H7 (cell line): ENCODE measurements at places on chromosomes 1 and 21. TPM values are rescaled to one million over a fixed set of nuclear protein-coding genes. Genes with fewer than 3 reads are reported as not detected.

Gene S100A1
- 0.63 and 0.80 TPM in 2 replicates for total RNA-seq

Gene OPRD1
- total RNA-seq = 0.52 and 0.81 TPM in 2 replicates

Gene ZBTB37
- 6.1 and 10.2 TPM in 2 replicates for total RNA-seq

Gene FCGR3B
- total RNA-seq = not detected in 2 replicates

Gene OVAAL
- total RNA-seq = not detected in 2 replicates

Gene AMPD2
- total RNA-seq = 78.0 and 83.7 TPM in 2 replicates

Gene ISG20L2
- 55.2 and 56.4 TPM in 2 replicates for total RNA-seq

Gene MNDA
- not detected in 2 replicates for total RNA-seq

Gene IL12RB2
- 0.45 and 1.4 TPM in 2 replicates for total RNA-seq

Gene PRELP
- 0.03 TPM in 1 of 2 replicates, not detected in the other for total RNA-seq

Gene B3GALT2
- not detected in 2 replicates for total RNA-seq

Gene KIF14
- total RNA-seq = 16.3 and 26.9 TPM in 2 replicates

Gene RNU5D-1
- not detected in 2 replicates for total RNA-seq

Gene ZNF670
- total RNA-seq = 16.4 and 28.7 TPM in 2 replicates

Gene EPRS1
- total RNA-seq = 161 and 180 TPM in 2 replicates

DNA sequence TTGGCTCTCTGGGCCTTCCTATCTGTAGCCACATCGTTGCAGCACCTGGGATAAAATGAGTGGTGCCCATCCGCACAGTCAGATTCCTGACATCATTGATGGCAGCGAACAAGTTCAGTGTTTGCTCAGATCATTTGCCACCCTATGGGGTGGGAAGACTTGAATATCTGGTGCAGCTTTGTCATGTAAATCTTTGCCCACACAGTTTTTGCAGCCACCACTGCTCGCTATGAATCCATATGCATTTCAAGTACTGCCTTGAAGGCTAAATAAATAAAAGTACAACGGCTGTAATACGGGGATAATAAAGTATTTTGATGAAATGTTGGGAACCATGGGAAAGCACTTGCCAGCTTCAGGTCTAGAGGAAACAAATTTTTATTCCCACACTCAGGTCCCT, 56.3 kb upstream of the COA6 start:
- no peak for DNase-seq

GRCh38 chr1:110337704-110338308, 1.4 kb upstream of the RBM15 start:
- DNase-seq = peak; percentile 64

GRCh38 chr1:13584876-13585611, 1.4 kb downstream of the PDPN start:
- DNase-seq = no peak

GRCh38 chr1:60898987-60899386, 183.4 kb upstream of the NFIA start:
- DNase-seq = no peak

- peak; percentile 94 for DNase-seq
Observed at GRCh38 chr1:6109688-6110087, 64.0 kb downstream of the KCNAB2 start.

- DNase-seq = peak; percentile 48
Observed at GRCh38 chr1:42144711-42145388, 8.4 kb upstream of the GUCA2B start.

GRCh38 chr1:212401042-212401441, 13.6 kb downstream of the PACC1 start:
- no peak for DNase-seq

GRCh38 chr1:42541104-42541503, 78.0 kb downstream of the CCDC30 start:
- DNase-seq = no peak

GRCh38 chr1:169089776-169090175, 16.7 kb upstream of the ATP1B1 start:
- DNase-seq = no peak

DNA sequence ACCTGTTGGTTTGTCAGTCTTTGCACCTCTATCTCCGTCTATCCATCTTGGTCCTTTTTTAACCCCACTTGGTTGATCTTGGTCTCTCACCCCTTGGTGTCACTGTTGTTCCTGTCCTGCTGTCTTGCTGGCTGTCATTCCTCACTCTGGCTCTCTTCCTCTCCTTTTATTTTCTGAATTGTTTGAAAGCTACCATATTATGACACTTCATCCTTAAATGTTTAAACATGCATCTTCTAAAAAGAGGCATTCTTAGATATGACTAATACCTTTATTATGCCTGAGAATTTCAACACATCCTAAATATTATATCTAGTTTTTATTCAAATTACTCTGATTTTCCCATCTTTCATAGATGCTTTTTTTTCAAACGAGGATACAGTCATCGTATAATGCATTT, 37.0 kb downstream of the BACH1 start:
- DNase-seq = no peak

DNA sequence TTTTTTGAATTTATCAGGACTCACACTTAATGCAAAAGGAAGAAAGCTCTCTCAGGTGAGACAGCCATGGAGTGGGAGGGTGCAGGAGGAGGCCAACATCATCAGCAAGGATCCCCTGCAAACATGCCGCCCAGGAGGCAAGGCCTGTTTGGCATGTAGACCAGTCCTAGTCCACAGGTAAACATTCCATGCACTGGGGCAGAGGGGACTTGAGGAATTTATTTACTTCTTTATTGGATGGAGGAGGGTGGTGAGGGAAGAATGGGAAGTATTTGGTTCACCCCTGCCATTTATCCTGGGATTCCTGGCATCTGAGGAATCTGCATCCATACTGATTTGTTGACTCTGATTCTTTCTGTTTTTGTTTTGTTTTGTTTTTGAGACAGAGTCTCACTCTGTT, 1.5 kb upstream of the UQCRHL start:
- peak; percentile 40 for DNase-seq

GRCh38 chr1:176178316-176178715, 28.8 kb downstream of the COP1 start:
- DNase-seq = no peak

- no peak for DNase-seq
Observed at GRCh38 chr1:234107416-234108021, 203.0 kb downstream of the SLC35F3 start.

GRCh38 chr1:36717431-36717830, 234.7 kb upstream of the CSF3R start:
- DNase-seq = no peak

- no peak for DNase-seq
Observed at GRCh38 chr1:44934791-44935190, 51.6 kb downstream of the EIF2B3 start.

DNA sequence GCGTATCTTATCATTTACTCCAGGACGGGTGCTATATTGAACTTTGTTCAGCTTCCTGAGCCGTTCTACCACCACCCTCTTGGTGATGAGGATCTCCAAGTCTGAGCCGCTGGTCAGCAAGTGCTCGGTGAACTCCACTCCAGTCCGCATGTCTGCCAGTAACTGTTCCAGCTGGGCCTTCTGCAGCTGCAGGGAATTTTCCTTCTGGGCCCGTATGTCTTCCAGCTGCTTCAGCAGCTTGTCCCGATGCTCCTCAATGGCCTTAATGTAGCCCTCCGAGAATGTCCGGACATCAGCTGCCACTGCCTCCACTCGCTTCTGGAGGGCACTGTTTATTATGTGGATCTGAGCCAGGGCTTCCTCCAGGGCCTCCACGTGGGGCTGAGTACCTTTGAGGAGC, 3.4 kb downstream of the TRIM45 start:
- DNase-seq = no peak

DNA sequence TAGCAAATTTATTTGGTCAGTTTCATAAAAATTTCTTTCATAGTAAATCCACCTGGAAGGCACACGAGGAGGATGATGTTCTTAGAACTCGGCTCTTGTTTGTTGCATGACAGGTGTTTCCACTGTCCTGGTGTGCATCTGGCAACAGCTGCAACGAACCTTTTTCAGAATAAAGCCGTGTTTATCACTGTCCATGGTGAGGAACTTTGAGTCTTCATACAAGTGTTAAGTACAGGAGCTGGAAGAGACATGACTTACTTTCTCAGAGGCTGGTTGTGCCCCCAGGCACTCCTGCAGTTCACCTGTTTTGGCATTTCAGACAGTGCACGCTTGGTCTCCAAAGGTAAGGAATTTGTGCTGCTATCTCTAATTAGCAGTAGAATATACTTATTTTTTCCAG, 97.1 kb downstream of the ADAMTS1 start:
- DNase-seq = no peak

- DNase-seq = no peak
Observed at GRCh38 chr1:212976586-212976985, 26.2 kb downstream of the VASH2 start.

- DNase-seq = no peak
Observed at GRCh38 chr21:29933088-29933487, 6.7 kb downstream of the GRIK1 start.

DNA sequence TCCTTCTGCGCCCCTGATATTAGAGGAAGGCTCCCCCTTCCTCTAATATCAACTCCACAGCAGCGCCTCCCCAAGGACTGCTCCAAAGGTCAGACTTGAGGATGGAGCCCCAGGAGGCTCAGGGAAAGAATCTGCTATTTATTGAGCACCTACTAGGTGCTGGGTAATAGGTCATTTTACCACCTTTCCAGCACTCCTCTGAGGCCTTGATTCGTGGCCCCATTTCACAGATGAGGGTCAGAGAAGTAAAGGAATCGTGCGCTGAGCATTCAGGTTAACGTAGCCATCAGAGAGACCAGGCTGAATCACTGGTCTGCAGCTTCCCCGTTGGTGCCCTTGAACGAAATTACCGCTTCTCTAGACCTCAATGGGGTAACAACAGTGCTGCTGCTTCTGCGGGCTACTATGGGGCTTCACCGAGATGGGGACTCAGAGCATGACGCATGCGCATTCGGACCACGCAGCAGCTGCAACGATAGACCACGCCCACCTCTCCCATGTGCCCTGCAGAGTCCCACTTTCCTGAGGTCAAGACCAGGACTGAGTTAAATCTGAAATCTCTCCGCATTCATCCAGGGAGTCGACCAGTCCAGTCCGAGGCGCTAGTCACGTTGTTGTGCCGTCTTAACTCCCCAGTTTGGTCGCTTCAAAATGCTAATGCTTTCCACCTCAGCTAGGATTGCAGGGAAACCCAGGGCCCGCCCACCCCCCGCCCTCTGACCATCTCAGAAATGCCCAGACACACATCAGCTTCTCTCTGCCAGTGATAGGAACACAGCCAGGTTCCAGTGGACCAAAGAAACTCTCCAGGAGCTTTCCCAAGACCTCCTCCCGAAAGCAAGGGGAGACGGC, 12.9 kb downstream of the CAMK2N1 start:
- peak; percentile 93 for DNase-seq

DNA sequence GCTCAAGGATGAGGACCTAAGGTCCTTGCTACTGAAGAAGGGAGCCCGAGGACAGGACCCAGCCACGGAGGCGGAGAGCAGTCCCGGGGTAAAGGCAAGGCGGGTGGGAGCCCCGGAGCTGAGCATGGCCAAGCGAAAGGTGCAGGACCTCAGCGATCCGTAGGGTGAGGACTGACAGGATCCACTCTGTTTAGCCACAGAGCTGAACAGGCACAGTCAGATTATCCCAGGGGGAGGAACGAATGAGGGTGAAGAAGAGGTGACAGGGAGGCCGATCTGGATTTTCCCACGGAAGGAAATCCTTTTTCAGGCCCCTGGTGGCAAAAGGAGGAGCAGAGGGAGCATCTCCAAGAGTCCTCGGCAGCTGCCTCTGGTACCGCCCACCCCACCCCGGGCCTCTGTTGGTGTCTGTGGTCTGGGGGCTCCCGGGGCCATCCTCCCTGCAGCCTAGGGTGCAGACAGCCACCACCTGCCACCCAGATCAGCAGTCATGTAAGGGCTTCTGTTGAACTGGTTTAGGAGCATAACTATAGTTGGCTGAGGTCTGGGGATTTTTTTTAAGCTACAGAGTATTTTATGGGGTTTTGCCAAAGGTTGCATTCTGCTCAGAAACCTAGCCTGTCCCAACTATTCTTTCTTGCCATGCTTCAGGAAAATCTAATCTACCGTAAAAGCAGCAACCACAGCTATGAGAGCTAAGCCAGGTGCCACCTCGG, 32.3 kb upstream of the LBR start:
- DNase-seq = peak; percentile 77

GRCh38 chr1:205379056-205379455, 22.3 kb upstream of the KLHDC8A start:
- no peak for DNase-seq

DNA sequence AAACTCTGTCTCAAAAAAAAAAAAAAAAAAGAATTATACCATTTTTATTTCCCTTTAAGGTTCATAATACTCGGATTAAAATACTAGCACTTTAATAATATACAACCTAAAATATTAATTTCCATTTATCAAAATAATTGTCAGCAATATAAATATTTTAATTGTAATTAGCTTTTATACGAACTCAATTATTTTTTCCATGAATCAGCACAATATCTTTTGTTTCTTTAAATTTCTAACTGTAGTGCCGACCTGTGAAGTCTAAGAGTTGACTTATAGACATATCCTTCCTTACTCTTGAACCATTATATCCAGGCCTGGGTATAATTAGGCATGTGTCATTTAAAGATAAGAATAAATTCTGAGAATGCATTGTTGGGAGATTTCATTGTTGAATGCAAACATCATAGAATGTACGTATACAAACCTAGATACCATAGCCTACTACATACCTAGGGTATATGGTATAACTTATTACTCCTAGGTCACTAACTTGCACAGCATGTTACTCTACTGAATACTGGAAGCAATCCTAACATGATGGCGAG, 996.7 kb upstream of the TMPRSS15 start:
- no peak for DNase-seq

GRCh38 chr1:215569986-215570824, 3.1 kb downstream of the KCTD3 start:
- DNase-seq = no peak

DNA sequence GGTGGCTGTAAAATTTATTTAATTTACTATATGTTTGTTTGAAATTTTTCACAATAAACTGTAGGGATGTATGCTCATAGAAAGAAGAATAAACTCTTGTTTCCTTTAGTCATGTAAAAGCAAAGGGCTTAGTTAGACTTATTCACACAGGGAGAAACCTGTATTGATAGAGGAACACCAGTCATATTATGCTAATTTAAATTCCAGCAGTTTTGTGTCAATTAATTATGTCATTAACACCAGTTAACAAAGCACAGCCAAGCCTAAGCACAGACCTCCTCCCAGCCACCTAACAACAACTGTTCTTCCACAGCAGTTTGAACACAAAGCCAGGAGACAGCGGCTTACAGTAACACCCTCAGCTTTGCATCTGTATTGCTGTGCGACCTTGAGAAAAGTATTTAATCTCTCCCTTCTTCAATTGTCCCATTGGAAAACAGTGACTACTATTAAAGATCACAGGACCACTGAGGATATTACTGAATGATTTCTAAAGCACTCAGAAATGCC, 260.8 kb upstream of the RRP15 start:
- DNase-seq = no peak

- DNase-seq = no peak
Observed at GRCh38 chr1:67530071-67530470, 99.9 kb upstream of the SERBP1 start.

DNA sequence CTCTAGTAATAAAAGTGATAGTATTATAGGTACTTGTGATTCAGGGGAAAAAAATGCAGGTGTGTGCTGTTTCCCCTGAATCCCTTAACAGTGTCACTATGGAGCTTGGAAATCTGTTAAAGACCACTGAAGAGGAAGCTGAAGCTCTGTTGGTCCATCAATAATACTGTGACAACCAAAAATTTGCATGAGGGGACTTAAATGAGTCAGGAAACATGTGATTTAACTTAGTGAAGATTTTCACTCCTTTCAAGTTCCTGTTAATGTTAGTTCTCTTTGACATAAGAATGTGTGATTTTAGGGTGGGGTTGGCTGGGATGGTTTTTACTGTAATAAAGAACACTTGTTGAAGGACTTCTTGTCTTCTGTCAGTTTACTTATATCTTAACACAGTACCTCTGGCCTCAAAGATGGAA, 32.0 kb downstream of the VANGL2 start:
- DNase-seq = no peak
